Prostate gland (tissue), 2 donors: ENCODE measurements at places on chromosomes 2 and 18. TPM values are rescaled to one million over a fixed set of nuclear protein-coding genes. Genes with fewer than 3 reads are reported as not detected.

- DNase-seq, result peak; percentile 65
Observed at GRCh38 chr2:234363011-234363487, 133.8 kb downstream of the ARL4C start.

- DNase-seq, result no peak
Observed at GRCh38 chr18:62070302-62070701, 116.6 kb downstream of the PIGN start.

- no peak for DNase-seq
Observed at GRCh38 chr2:221200184-221200839, 371.8 kb downstream of the EPHA4 start.

GRCh38 chr2:179440642-179441251 is 176.1 kb upstream of the SESTD1 start:
- no peak for DNase-seq

- DNase-seq, result no peak
Observed at GRCh38 chr2:419687-420317, 131.9 kb upstream of the ALKAL2 start.

- no peak for DNase-seq
Observed at GRCh38 chr2:10184421-10184820, 61.9 kb downstream of the RRM2 start.

DNA sequence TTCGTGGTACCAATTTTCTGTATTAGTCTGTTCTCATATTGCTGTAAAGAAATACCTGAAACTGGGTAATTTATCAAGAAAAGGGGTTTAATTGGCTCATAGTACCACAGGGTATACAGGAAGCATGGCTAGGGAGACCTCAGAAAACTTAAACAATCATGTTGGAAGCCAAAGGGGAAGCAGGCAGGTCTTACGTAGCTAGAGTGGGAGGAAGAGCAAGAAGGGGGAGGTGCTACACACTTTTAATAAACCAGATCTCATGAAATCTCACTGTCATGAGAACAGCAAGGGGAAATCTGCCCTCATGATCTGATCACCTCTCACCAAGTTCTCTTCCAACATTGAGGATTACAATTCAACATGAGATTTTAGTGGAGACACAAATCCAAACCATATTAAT is 226.8 kb upstream of the TPO start:
- DNase-seq, result no peak

DNA sequence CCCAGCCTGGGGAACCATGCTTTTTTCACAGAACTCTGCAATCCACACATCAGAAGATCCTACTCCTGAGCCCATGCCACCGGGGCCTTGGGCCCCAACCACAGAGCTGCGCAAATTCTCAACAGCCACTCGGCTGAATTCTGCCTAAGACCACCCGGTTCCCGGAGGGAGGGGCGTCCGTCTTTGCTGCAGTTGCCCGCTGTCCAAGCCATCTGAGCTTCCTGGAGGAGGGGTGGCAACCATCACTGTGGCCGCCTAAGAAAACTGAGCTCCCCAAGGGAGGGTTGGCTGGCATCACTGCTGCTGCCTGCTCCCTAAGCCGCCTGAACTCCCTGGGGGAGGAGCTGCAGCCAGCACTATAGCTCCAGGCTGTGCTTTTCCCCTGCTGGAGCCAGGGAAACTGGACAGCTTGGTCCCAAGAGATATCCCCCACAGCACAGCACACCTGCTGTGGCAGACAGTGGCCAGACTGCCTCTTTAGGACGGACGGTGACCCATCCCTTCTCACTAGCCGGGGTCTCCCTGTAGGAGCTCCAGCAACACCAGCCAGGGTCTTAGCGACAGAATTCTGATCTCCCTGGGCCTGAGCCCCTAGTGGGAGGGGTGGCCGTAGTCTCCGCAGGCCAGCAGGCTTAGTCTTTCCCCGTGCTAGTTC is 1411.6 kb upstream of the CDH2 start:
- no peak for DNase-seq

- DNase-seq, result no peak
Observed at GRCh38 chr18:37741032-37741623, 175.5 kb upstream of the CELF4 start.

OR6B2 gene
- total RNA-seq, result not detected

RTN4 gene
- total RNA-seq, result 190 TPM

C1QL2 gene
- 1.4 TPM for total RNA-seq

CUL3 gene
- total RNA-seq, result 90.5 TPM

SLC9A4 gene
- total RNA-seq, result not detected
